ENCODE measurements at places on chromosomes 16 and 17. TPM values are rescaled to one million over a fixed set of nuclear protein-coding genes. Genes with fewer than 3 reads are reported as not detected.

DNA sequence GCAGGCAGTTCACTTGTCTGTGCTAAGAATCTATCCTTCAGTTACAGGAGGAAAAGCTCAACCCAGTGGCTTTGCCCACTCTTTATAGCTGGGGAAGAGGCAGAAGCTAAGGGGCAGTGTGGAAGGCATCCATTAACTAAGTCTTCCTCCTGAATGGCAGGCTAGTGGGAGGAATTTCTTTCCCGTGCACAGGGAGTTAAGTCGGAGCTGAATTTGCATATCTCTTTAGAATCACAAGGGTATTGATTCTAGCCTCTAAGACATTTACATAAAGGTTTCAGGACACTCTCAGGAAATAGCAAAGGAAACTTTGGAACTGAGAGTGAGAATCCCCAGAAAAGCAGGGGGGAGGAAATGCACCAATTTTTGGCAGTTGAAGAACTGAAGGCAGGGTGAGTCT, 245.6 kb downstream of the CA10 start:
- no peak for DNase-seq

DNA sequence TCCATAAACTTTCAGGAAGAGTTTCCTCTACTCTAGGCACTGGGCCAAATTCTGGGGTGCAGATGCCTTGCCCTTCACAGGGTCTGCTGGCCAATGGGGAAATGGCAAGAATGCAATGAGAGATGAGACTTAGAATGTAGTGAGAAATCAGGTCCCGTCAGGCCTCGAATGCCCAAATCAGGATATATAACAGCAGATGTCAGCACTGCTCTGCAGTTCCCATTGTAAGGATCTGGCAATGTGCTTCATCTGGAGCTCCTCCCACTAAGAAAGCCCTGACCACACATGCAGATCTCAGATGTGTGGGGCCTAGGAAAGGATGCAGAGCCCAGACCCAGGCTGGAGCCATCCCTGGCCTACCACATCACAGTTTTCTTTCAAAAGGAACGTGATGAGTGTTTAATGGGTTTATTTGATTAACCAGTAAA, 13.9 kb upstream of the LPCAT2 start:
- DNase-seq, result no peak

DNA sequence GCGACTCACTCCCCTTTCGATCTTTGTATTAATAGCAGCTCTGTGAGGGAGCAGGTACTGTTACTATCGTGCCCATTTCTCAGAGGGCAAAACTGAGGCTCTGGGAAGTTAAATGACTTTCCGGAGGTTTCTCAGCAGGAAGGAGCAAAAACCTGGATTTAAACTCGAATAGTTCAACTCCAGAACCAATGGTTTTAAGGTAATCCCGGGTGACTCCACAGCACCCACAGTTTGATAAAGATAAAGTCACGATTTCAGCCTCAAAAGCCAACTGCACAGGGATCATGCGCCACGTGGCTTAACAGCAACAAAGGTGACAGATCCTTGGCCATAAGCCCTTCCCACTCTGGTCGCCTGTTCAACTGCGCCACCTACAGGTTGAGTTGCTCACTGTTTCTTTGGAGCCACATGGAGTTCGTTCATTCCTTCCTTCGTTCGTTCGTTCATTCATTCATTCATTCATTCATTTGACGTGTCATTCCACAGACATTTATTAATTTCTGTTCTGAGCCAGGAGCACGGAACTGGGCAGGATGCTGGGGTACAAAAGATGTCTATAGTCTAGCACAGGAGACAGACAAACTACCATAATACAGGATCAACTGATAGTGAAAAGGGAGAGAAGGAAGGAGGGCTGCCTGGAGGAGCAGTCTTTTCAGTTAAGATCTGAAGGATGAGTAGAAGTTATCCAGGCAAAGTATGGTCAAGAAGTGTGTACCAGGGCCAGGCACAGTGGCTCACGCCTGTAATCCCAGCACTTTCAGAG, 134.8 kb downstream of the HS3ST2 start:
- peak; percentile 40 for DNase-seq

DNA sequence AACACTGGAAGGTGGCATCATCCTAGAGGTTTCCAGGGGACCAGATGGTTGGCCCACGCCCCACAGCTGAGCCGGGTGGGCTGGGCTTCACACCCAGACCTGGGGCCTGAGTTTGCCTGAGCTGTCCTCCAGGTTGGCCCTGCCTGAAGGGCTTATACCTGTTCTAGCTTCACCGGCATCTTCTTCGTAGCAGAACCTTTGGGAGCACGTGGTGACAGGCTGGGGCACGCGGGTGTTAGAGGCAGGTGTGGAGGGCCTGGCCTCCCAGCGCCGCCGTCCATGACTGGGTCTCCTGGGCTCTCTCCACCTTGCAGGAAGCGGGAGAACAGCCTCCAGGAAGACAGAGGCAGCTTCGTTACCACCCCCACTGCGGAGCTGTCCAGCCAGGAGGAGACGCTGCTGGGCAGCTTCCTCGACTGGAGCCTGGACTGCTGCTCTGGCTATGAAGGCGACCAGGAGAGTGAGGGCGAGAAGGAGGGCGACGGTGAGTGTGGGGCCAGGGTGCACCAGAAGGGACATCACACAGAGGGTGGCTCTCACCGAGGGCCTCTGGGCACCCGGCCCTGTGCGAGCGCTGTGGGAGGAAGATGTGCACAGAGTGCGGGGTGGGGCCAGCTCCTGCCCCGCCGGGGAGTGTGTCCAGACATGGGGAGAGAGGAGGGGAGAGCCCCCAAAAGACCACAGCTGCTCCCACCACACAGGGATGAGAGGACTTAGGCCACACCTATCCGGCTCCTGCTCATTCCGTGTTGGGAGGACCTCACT, 4.6 kb upstream of the TEDC2 start:
- DNase-seq, result no peak

- DNase-seq, result no peak
These were observed 14.7 kb downstream of the CCR7 start for GRCh38 chr17:40550608-40551007.

Gene PPY
- 0.34 TPM for polyA plus RNA-seq

Gene TBC1D3C
- not detected for polyA plus RNA-seq

Gene TMEM238L
- polyA plus RNA-seq, result 9.4 TPM

Gene KCNH6
- 0.83 TPM for polyA plus RNA-seq

Gene ITGAE
- polyA plus RNA-seq, result 39.4 TPM

Gene MFAP4
- polyA plus RNA-seq, result 327 TPM
